ENCODE measurements at places on chromosomes 7 and 10. TPM values are rescaled to one million over a fixed set of nuclear protein-coding genes. Genes with fewer than 3 reads are reported as not detected.

Gene GNB2
- 301 TPM for total RNA-seq

Gene ANKRD1
- total RNA-seq, result not detected

- DNase-seq, result no peak
Observed at GRCh38 chr7:117552660-117553059, 72.8 kb downstream of the CFTR start.

DNA sequence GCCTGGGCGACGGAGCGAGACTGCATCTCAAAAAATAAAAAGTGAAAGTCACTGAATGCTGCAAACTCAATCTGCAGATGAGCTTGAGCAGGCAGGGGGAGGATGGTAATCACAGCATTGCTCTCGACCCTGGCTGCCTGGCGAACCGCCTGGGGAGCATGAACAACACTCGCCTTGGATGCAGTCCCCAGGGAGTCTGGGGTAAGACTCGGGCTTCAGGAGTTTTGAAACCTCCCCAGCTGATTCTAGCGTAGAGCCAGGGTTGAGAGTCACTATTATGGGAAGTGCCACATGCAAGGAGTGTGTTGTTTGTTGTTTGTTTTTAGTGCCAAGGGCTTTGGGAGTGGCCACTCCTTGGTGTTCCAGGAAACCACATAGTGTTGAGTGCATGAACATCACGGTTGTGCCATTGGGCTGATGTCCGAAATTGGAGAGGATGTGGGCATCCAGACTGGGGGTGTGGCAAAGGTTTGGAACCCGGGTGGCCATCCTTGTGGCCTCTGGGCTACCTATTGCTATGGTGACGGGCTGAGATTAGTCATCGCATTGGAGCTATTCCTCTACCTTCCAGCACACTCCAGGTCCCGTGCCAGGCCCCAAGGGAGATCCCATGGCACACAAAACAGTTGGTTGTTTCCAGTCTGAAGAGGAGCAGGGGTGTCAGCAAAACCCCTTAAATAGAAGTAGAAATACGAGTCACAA, 92.6 kb downstream of the RGS10 start:
- no peak for DNase-seq

DNA sequence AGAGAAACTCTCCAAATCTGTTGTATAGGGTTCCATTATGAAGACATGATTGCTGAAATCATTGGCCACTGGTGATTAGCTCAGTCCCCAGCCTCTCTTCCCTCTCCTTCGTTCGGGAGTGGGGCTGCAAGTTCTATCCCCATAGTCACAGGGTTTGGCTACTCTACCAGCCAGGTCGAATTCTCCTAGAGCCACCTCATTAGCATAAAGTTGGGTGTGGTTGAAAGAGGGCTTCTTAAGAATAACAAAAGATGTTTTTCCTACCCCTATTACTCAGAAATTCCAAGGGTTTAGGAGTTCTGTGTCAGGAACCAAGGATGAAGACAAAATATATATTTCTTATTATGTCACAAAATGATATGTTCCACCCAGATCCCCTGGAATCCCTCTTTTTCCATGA, 166.2 kb upstream of the YAE1 start:
- no peak for DNase-seq

Gene SORBS1
- total RNA-seq, result 308 TPM

GRCh38 chr7:108190891-108191290, 60.7 kb upstream of the LAMB4 start:
- DNase-seq, result no peak

- DNase-seq, result peak; percentile 37
Observed at GRCh38 chr10:62082729-62083411, 181.4 kb downstream of the ARID5B start.

DNA sequence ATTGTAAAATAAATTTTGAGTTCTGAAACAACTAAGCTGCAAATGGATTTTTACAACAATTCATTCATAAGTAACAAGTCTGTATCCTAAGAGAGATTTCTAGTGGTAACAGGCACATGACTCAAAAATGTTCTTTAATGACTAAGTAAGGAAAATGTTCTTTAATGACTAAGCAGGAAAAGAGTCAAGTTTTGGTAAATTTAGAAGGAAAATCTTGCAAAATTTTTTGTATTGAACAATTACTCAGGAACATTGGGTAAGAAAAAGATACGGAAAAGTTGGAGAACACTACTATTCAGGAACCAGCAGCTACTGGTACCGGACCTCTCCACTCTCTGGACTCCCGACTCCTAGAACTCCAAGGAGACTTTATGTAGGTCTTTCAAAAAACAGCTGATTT, 33.5 kb downstream of the HYCC1 start:
- DNase-seq, result no peak

Gene AS3MT
- 2.9 TPM for total RNA-seq

GRCh38 chr7:140214075-140214684, 37.4 kb upstream of the KDM7A start:
- DNase-seq, result peak; percentile 87

- DNase-seq, result no peak
Observed at GRCh38 chr10:4285121-4285520, 500.1 kb upstream of the KLF6 start.

DNA sequence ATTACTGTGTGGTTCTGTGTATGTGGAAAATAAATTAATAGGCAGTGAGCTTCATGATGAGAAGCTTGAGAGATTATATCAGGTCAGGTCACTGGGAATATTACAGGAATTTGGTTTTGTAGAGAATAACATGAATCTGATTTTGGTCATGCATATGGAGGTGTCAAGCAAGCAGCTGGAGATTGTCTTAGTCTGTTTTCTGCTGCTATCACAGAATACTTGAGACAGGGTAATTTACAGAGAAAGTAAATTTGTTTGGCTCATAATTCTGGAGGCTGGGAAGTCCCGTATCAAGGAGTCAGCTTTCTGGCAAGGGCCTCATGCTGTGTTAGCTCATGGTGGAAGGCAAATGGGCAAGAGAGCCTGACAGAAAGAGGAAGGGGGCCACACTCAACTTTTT, 120.7 kb upstream of the FAM3C start:
- DNase-seq, result no peak

Gene HIP1
- 4.2 TPM for total RNA-seq

- DNase-seq, result no peak
Observed at GRCh38 chr10:87685832-87686574, 26.3 kb downstream of the PAPSS2 start.

DNA sequence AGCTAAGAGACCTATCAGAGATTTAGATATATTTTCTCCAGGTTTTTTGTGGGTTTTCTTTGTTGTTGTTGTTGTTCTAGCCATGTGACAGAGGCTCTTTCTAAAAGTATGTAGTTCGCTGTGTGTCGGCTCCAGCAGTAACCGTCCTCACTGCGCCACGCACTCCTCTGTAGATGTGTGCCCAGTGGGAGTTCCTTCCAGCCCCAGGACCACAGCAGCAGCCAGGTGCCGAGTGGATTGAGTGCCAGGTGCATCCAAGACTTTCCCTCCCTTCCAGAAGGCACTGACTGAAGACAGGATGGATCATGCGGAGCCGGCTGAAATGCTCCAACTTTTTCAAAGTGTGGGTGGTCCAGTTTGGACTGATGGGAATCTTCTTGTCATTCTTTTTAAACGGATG, 31.8 kb downstream of the WDR86 start:
- no peak for DNase-seq

Gene GPR26
- not detected for total RNA-seq

Gene OR13A1
- not detected for total RNA-seq

DNA sequence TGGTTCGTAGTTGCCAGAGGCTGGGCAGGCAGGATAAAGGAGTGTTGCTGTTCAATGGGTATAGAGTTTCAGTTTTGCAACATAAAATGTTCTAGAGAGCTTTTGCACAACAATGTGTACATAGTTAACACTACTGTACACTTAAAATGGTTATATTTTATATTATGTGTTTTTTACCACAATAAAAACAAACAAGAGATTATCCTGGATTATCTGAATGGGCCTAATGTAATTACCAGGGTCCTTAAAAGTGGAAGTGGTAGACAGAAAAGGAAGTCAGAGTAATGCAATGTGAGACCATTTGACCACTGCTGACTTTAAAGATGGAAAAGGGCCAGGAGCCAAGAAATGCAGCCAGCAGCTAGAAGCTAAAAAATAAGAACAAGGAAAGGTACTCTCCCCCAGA, 159.7 kb downstream of the SGMS1 start:
- no peak for DNase-seq

All from transverse colon (tissue), 4 donors.